ENCODE measurements at places on chromosomes 3 and 15. TPM values are rescaled to one million over a fixed set of nuclear protein-coding genes. Genes with fewer than 3 reads are reported as not detected.
A peak's percentile ranks its signal among the peaks of the same experiment; 100 is the strongest.

TRAT1 gene
- total RNA-seq, result not detected

IGDCC3 gene
- total RNA-seq, result not detected

ENTPD3 gene
- total RNA-seq, result not detected

DNA sequence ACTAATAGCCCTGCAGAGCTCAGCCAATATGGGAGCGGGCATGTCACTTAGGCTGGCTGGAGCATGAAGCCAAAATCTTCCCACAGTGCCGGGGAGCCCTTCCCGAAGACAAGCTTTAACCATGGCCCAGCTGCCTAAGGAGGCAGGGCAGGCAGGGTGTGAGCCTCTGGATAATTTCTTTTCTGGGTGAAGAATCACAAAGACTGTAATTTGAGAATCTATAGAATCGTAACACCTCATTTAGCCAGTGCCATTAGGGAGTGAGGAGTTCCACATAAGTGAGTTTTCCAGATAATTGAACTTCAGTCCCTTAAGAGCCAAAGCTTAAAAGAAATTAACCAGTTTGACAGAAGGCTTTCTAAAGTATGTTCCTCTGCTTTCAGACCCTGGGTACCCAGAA lies 40.2 kb upstream of the TLE3 start:
- no peak for DNase-seq

DNA sequence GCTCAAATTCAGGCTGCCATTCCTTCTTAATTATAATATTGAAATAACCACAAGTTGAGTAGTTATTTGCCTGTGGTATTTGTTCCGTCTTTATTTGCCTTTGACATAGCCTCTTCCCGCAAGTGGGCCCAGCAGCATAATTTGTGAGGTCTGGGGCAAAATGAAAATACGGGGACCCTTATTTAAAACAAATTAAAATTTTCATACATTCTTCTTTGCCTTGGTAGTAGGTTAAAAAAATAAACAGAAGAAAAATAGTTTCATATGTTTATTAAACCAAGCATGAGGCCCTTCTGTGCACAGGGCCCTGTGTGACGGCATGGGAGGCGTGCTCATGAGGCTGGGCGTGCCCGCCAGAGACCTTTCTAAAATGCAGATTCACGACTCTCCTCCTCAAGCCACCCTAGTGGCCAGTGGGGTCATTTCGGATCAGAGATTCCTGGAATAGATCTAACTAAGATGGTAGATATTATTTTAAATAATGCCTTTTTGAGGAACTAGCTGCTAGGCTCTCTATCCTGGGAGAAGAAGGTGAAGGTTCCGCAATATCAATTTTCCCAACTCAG lies 35.4 kb downstream of the MASP1 start:
- no peak for DNase-seq

- peak; percentile 16 for DNase-seq
Measured at GRCh38 chr15:64249883-64250575, 87.2 kb upstream of the PPIB start.
